ENCODE measurements at places on chromosomes 3 and 15. TPM values are rescaled to one million over a fixed set of nuclear protein-coding genes. Genes with fewer than 3 reads are reported as not detected.

DNA sequence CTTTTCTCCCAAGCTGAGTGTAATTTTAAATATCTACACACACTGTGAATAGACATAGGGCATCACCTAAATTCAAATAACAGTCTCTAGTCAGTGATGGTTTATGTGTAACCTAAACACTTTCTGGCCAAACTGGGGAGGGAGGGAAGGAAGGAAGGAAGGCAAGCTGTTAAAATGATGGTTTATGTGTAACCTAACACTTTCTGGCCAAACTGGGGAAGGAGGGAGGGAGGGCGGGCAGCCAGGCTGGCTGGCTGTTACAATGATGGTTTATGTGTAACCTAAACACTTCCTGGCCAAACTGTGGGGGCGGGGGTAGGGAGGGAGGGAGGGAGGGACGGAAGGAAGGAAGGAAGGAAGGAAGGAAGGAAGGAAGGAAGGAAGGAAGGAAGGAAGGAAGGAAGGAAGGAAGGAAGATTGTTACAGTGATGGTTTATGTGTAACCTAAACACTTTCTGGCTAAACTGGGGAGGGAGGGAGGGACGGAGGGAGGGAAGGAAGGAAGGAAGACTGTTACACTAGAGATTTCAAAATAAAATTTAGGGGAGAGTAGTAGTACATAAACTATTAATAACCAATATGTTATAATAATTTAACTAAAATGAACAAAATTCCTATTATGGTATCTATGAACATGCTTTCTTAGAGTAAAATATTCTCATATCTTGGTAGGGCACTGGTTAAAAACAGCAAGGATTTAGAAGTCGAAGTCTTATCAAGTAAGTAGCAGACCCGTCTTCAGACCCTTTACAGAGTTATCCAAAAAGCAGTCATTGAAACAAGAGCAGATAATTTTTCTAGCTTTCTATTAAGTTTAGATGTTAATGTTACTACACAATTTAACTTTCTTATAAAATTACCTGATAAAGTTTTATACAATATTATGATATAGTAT lies 148.1 kb downstream of the LMLN start:
- DNase-seq = no peak

DNA sequence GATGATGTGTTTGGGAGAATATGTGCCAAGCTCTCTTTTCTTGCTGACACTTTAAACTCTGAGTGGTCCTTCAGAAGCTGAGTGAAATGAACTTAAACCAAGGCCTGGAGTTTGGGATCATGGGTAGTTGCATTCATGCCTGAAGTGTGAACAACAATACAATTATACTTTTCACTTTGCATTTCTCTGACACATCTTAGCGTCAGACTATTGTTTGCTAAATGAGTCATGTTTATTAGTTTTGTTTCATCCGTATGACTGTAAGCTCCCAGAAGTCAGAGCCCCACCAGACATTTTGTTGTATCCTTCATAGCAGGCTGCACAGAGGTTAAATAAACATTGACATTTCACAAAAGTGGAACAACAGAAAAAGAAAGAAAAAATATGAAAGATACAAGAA lies 542.6 kb downstream of the TUSC7 start:
- DNase-seq = no peak

DNA sequence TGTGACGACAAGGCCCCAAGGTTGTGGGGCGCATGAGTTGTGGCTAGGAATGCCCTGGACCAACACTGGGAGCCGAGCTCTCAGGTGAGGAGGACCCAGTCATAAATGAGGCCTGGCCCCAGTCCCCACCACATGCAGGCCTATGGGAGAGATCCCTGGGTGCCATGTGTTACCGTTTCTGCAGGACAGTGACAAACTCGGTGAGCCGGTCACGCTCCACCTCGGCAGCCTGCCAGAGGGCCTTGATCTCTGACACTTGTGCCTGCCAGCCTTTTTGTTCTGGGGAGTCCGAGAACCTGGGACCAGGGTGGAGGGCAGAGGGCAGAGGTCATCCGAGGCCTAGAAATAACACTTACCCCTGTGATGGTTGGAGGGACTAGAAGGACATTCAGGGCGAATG lies 27.7 kb upstream of the HHATL start:
- DNase-seq = no peak

Gene ASB14
- total RNA-seq = 0.05 TPM

DNA sequence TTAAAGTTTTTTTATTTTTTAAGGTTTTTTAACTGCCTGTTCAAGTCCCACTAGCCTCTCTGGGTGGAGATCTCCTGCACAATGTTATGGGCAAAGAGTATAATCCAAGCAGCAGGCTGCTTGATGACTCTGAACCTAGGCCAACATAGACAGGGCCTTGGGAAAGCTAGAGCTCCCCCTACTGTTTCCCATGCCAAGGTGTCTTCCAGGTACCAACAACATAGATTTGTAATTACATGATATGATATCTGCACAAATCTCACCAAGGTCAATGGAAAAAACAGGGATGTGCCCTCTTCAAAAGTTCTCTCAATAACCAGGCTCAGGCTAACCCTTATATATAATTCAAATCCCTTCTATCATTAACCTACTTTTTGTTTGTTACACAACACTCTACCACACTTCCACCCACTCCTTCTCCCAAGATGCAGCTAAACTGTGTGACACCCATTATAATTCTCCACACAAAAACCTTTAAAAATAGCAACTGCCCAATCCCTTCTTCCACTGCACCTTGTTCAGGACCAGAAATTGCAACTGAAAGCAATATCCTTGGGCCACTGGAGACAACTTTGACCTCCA lies 43.8 kb downstream of the RBM15B start:
- DNase-seq = peak; percentile 34

GRCh38 chr3:40869939-40870338 lies 329.4 kb upstream of the CTNNB1 start:
- no peak for DNase-seq

Gene ITIH4
- 5.4 TPM for total RNA-seq

DNA sequence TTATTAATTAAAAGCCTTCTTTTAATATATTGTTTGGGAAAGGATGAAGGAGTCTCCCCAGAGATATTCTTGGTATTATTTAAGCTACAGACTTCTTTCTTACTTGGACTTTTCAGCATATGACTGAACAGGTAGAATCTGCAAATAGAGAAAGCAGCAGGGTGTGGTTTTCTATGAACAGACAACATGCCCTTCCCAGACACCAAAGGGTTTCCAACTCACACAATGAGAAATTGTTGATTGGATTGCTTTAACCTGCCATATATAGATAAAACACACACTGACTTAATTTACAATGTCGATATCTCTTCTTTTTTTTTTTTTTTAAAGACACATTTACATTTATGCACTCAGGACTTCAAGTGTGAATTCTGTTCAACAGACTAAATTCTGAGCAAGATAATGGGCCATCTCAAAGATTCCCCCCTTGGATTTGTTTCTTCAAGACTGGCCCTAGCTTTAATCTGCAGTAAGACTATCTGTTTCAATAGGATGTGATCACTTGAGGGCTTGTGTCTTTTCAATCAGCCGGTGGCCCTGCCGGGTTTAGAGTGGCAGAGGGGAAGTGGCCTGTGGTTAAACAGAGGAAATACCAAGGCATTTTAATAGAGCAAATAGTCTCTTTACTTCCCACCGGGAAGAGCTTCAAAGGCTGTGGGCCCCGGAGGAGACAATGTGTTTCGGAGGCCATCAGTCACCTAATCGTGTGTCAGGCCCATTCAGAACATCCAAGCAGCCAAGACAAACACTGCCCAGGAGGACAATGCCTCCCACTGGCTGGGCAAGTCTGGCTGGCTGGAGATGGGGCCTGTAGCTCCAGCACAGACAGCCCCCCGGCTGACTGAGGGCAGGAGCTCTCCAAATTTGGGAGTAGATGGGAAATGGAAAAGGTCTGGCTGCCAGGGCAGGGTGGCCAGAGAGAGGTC lies 6.1 kb downstream of the IL17RD start:
- peak; percentile 9 for DNase-seq

DNA sequence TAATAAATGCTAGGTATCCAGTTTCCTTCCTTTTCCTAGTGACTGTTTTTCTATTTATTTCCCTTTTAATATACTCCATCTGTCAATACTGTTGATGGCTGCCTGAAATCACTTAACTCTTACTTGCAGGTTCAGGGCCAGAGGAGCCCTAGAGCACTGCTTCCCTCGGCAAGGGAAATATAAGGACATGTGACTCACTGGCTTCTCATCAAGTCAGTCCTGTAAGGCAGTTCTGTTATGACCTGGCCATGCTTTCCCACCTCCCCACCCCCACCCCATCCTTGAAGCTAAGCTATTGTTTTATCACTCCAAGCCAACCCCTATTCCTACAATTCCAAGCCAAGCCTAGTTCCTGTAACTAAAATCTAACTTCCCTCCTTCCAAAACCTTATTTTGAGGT lies 800.7 kb downstream of the ROBO1 start:
- no peak for DNase-seq

Gene LRRC49
- 4.0 TPM for total RNA-seq

- no peak for DNase-seq
Measured at GRCh38 chr3:60916546-60916945, 334.7 kb downstream of the FHIT start.

Gene RNU6-1
- not detected for total RNA-seq

Gene LTF
- total RNA-seq = 2.2 TPM

DNA sequence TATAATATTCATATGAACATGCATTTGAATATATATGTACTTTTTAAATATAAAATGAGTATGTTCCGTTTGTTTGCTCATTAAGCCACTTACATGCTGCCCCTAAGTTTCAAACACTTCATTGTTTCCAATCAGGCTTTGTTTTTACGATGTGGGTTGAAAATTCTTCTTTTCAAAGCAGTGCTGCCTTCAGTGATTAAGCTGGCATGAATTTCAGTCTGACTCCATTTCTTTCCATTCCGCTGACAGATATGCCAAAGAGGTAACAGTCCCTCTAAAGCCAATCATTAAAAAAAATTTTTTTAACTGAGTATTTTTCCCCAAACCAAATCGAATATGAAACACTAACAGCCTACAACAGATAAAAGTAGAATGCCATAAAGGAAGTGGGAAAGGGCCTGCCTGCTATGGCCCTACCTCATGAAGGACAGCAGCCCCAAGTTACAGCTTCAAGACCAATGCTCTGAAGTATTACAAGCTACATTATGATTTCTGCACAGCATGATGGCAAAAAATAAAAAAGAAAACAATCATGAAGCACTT lies 40.0 kb downstream of the DCUN1D1 start:
- no peak for DNase-seq

DNA sequence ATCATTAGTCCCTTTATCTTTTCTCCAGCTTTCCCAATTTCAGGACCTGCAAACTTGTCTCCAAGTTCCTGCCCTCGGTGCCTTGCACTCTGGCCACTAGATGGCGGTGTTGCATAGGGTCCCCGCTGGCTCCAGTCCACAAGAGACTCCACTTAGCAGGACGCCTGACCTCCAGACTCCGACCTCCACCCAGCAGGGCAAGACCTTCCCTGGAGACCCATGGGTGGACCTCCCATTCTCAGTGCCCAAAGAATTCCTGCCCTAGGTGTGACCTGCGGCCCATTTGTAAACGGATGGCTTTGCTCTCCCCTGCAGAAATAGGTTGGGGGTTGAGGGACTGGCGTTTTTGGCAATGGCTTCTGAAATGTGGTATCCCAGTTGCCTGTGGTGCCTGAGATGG lies 82.6 kb downstream of the LSM3 start:
- peak; percentile 89 for DNase-seq

DNA sequence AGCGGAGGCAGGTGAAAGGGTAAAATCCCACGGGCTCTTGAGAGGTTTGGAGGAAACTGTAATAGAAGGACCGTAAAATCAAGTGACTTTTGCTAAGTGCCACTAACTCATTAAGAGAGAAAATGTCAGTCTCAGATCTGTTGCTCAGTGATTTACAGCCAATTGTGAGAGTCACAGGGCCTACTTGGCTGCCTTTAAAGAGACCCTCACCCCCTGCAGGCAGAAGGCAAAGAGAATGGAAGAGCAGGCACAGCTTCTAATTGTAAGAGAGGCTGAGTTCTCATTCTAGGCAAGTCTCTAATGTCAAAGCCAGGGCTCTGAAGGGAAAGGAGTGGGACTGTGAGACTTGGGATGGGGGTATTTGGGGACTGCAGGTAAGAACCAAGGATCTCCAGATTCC lies 9.3 kb upstream of the SYNM start:
- DNase-seq = no peak

Gene ADAMTS9
- 1.0 TPM for total RNA-seq

DNA sequence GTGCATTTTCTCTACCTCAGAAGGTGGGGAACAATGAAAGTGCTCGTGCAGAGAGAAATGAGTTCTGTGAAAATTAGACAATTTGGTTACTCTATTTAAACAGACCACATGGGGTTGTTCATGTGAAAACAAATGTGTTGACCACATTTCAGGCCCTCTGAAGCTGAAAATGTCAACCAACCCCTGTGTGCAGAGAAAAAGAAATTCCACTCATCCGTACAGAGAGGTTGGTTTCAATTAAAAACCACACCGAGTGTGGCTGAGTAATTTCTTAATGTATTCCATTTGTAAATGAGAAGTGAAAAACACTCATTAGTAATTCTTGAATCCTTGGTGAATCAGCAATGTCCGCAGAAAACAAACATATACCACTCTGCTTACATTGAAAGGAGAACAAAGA lies 46.9 kb upstream of the SLC7A14 start:
- DNase-seq = no peak

DNA sequence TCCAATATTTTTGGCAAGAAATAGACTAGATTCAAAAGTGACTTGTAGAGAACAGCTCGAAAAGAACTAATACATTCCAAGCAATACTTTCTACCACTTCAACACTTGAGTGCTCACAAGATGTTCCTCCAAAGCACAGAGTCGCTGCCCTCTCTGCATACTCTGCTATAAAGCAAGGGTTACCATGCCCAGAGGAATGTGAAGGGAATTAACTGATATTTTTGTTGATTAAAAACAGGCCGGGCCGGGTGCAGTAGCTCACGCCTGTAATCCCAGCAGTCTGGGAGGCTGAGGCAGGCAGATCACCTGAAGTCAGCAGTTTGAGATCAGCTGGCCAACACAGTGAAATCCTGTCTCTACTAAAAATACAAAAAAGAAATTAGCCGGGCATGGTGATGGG lies 57.6 kb upstream of the CSPG5 start:
- no peak for DNase-seq

DNA sequence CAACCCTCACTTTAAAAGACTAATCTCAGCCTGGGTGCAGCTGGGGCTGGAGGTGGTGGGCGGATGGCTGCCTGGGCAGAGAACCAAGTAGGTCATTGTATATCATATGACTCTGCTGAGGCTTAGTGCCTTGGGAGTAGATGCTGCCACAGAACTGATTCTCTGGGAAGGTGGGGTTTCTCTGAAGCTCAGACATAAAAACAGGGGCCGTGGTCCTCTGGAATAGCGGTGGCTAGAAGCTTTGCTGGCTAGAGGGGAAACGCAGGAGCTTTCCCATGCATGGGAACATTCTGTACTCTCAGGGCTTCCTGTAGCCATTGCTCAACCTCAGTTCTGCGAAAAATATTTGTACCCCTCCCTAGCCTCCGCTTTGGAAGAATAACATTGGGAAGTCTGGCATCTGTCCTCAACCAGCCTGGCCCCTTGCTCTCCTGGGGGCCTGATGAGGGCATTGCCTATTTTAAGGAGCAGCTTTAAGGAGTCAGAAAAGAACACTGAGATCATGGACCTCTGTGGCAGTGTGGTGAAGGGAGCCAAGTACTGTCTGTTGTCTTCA lies 14.7 kb downstream of the TIMP4 start:
- peak; percentile 95 for DNase-seq

GRCh38 chr15:94856267-94856854 lies 625.0 kb downstream of the MCTP2 start:
- no peak for DNase-seq
